ENCODE measurements at places on chromosomes 5 and 9.

DNA sequence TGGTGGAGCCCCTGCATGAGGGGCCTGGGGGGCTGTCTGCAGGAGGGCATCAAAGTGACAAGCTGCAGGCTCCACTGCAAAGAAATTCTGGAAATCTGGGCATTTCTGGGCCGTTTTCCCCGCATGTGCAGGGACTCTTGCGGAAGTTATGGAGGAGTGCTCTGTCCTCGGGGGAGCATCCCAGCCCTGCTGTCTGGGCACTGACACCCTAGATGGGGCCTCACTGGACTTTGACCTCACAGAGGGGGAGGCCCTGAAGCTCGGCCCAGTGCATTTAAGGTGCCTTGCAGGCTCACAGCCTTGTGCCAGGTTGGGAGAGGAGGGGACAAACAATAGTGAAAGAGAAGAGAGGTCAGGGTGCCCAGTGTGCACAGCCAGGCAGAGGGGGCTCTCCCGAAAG is 35.4 kb downstream of the LHX3 start:
- no peak for DNase-seq

DNA sequence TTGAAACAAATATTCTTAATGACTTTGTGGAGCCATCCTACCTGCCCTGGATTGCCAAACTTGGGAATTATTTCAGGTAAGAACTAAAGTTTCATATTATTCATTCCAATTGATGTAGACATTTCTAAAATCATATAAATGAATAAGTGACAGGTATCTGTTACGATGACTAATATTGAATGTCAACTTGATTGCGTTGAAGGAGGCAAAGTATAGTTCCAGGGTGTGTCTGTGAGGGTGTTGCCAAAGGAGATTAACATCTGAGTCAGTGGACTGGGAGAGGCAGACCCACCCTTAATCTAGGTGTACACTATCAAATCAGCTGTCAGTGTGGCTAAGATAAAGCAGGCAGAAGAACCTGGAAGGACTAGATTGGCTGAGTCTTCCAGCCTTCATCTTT is 1688.4 kb upstream of the CDH9 start:
- no peak for DNase-seq

GRCh38 chr5:141001446-141001843 is 35.2 kb downstream of the PCDHAC2 start:
- DNase-seq = no peak

- peak; percentile 51 for DNase-seq
Measured at GRCh38 chr5:139197710-139198669, at the start of gene SIL1. TSS of gene SIL1 (minus strand) at chr5:139198368. CDS start at chr5:139127843, 70,525 bp downstream.

DNA sequence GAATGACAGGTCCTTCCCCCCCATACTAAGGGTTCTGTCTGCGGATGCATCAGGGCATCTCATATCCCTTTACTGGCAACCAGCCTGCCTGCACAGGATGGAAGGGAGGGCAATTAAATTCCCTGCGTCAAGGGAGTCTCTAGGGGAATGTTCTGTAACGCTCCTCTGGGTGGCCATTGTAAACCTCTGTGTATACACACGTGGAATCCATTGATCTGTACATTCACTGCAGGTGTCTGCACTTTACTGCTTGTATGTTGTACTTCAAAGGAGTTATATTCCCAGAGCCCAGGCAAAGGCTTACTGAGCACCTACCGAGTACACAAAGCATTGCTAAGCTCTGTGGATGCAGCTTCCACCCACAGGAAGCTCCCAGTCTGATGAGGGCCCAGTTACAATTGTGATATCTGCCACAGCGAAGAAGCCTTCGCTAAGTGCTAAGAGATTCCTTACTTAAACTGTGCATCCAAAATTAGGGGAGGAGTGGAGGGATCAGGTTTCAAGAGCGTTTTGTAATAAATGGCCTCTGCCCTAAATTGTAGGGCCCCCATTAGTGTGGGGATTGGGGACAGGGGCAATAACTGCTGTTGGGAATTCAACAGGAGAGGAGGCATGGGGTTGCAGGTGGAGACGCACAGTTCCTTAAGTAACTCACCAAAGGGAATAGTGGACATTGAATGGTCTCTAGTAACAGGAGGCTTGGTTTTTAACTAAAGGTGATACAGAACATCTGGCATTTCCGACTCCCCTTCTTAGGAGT is 1.5 kb upstream of the RETREG1 start:
- DNase-seq = no peak
